ENCODE measurements at places on chromosomes 7 and 10. TPM values are rescaled to one million over a fixed set of nuclear protein-coding genes. Genes with fewer than 3 reads are reported as not detected.

TSPAN15 gene
- polyA plus RNA-seq = 11.7 TPM

CDHR3 gene
- 0.44 TPM for polyA plus RNA-seq

PPIA gene
- 1,168 TPM for polyA plus RNA-seq

MYPN gene
- 97.4 TPM for polyA plus RNA-seq

MINDY4 gene
- 1.1 TPM for polyA plus RNA-seq

ADARB2 gene
- polyA plus RNA-seq = 0.39 TPM

SLC39A12 gene
- polyA plus RNA-seq = not detected

CRYGN gene
- 0.12 TPM for polyA plus RNA-seq

FAM25C gene
- polyA plus RNA-seq = not detected

RBP4 gene
- polyA plus RNA-seq = 13.6 TPM

WNT8B gene
- not detected for polyA plus RNA-seq

GPER1 gene
- polyA plus RNA-seq = 0.90 TPM

BAG3 gene
- 283 TPM for polyA plus RNA-seq

NEUROD6 gene
- polyA plus RNA-seq = not detected

LLCFC1 gene
- not detected for polyA plus RNA-seq

EEPD1 gene
- 61.2 TPM for polyA plus RNA-seq

CYP3A7 gene
- not detected for polyA plus RNA-seq

CCM2 gene
- 57.6 TPM for polyA plus RNA-seq

ENTPD1 gene
- 1.6 TPM for polyA plus RNA-seq

PDSS1 gene
- polyA plus RNA-seq = 13.4 TPM

CADPS2 gene
- polyA plus RNA-seq = 1.5 TPM

HKDC1 gene
- not detected for polyA plus RNA-seq

ZC3HAV1L gene
- 0.18 TPM for polyA plus RNA-seq

C10orf53 gene
- not detected for polyA plus RNA-seq

TRPV5 gene
- not detected for polyA plus RNA-seq

AKR1D1 gene
- polyA plus RNA-seq = not detected

ETV1 gene
- polyA plus RNA-seq = 0.20 TPM

PODXL gene
- polyA plus RNA-seq = 10.6 TPM

SLC13A4 gene
- 0.08 TPM for polyA plus RNA-seq

PDE6C gene
- polyA plus RNA-seq = not detected

STK31 gene
- polyA plus RNA-seq = not detected

SPDYE5 gene
- polyA plus RNA-seq = not detected

ACSM6 gene
- not detected for polyA plus RNA-seq

FANK1 gene
- polyA plus RNA-seq = 0.23 TPM

PTPRZ1 gene
- 0.01 TPM for polyA plus RNA-seq

LEP gene
- polyA plus RNA-seq = 0.08 TPM

JAKMIP3 gene
- 0.12 TPM for polyA plus RNA-seq

DRGX gene
- not detected for polyA plus RNA-seq

AKR1C8 gene
- not detected for polyA plus RNA-seq

HACD1 gene
- 24.3 TPM for polyA plus RNA-seq

UPK3B gene
- polyA plus RNA-seq = 0.23 TPM

KNDC1 gene
- polyA plus RNA-seq = 0.01 TPM

GHRHR gene
- 0.16 TPM for polyA plus RNA-seq

TDRD1 gene
- polyA plus RNA-seq = not detected

ANXA11 gene
- 112 TPM for polyA plus RNA-seq

ZNF425 gene
- polyA plus RNA-seq = 2.5 TPM

RASSF4 gene
- 11.1 TPM for polyA plus RNA-seq

PRSS37 gene
- polyA plus RNA-seq = not detected

TWIST1 gene
- polyA plus RNA-seq = 0.49 TPM

GARIN1A gene
- polyA plus RNA-seq = 0.62 TPM

TECPR1 gene
- 14.0 TPM for polyA plus RNA-seq

DNA2 gene
- 0.56 TPM for polyA plus RNA-seq

EBLN1 gene
- not detected for polyA plus RNA-seq

EFCAB10 gene
- polyA plus RNA-seq = not detected

NUTM2B gene
- polyA plus RNA-seq = 0.13 TPM

PLCE1 gene
- polyA plus RNA-seq = 0.43 TPM

Data from psoas muscle (tissue), 8 donors.